ENCODE measurements at places on chromosomes 3 and 15.

DNA sequence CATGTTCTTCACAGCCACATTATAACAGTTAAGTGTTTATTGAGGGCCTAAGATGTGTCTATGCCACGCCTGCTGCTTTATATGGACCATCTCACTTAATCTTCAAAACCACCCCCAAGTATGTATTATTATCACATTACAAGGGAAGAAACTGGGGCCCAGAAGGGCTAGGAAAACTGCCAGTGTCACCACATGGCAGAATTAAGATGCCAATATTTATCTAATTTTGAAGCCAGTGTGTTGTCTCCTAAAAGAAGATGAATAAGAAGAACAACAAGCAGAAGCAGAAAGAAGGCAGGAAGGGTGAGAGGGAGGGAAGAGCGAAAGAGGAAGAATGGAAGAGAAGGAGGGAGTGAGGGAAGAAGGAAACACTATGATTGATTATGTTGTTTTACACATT is 491.3 kb upstream of the IL12A start:
- no peak for DNase-seq

- no peak for DNase-seq
Observed at GRCh38 chr3:17162116-17162515, 277.4 kb downstream of the PLCL2 start.

DNA sequence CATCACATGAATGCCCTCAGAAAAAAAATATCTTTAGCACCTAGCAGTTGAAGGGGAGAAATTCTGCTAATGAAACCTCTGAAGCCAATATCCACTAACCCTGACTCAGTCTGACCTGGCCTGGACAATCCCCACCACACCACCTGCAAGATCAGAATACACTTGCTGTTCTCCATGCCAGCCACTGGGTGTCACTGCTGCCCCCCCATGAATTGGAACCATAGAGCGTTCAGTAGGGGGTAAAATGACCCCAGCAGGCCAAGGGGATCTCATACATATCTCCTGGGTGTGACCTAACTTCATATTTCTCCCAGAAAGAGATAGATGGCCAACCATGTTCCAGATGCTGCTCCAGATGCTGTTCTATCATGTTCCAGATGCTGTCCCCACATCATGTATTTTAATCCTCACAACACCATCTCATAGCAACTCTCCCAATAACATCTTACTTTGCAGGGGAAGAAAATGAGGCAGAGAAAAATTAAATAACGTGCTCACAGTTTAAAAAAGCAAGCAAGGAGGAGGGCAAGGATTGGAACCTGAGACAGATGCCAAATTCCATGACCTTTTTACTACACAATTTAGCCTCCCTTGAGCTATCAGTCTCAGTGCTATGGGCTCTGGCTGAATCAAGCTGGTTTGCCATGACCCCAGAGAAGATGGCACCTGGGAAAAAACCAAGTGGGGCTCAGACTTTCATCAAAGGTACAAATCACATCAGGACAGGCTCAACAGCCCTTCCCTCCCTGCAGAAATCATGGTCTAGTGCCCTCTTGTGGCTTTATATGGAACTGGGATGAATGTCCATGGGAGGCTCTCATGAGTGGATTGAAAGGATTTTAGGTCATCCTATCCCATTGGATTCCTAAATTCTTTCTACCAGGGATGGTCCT is 12.4 kb downstream of the NTRK3 start:
- no peak for DNase-seq

- no peak for DNase-seq
Observed at GRCh38 chr3:126121632-126122031, 37.7 kb upstream of the SLC41A3 start.

GRCh38 chr3:141782386-141782932 is 19.3 kb downstream of the GRK7 start:
- DNase-seq = no peak

DNA sequence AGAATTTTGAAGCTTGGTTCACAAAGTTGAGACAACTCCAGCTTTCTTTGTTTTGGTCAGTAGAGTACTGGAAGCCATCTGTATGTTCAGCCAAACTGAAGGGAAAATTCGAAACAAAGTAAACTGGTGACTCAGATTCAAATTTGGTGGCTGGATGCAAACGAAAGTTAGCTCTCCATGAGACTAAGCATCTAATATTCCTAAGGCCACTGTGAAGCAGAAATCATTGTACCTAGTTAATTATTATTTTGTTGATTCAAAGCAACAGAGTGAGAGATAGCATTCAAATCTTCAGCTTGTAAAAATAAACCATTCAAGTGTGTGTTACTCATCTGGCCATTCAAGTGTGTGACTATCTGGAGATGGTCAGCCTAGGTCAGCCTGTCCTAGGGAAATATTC is 42.1 kb downstream of the NR2F2 start:
- no peak for DNase-seq

DNA sequence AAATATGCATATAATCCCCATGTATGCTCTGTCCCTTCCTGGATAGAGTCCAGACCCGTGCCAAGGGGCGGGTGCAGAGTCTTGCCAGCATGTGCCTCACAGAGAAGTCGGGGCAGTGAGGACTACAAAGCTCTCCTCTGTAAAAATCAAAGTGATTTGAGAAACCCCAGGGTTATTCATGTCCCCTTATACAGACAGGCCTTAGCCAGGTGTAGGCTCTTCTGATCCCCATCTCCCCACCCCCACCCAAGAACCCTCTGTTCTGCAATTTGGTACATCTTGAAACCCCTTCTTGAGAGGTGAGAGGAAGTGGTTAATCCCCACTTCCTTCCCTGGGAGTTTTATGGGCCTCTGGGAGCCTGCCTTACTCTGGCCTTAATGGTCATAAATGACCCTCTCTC is 24.7 kb downstream of the TRIM71 start:
- DNase-seq = no peak

DNA sequence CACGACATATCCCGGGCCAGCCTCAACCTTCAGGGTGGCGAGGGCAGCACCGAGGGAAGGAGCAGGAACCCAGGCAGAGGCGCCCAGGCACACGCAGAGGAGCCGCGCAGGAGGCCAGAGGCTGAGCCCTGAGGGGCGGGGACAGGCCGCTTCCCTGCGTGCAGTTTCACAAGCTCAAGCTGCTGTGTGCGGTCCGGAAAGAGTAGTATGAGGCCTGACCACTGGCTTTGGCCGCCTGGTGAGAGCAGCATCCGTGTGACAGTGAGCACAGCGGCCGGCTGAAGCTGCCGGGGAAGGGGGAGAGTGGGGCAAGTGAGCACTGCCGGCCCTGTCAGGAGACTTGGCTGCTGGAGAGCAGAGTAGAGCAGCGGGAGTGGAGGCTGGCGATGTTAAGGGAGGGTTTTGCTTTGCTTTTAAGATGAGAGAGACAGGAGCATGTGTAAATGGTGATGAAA is 8.7 kb downstream of the ZDHHC19 start:
- no peak for DNase-seq

- no peak for DNase-seq
Observed at GRCh38 chr3:184460276-184460675, 80.4 kb downstream of the CHRD start.

DNA sequence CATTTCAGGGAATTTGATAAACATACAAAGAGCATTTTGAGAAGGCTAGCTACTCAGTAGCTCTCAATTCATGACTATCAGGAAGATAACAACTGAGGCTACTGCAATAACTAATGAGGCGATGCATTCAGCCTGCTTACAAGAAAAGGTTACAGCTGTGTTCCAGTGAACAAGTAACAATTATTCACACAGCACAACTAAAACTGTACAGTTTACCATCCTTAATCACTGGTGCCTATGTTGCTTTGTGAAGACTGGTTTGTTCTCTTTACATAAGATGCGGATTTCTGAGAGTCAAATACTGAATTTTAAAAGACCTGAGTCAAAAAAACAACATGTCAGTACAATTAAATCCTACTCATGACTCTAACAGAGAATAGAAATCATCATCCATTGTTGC is 526.3 kb downstream of the OTOL1 start:
- DNase-seq = no peak

- DNase-seq = no peak
Observed at GRCh38 chr3:45152307-45152706, 6.1 kb upstream of the CDCP1 start.

- DNase-seq = no peak
Observed at GRCh38 chr3:132135628-132136333, 101.0 kb upstream of the CPNE4 start.

DNA sequence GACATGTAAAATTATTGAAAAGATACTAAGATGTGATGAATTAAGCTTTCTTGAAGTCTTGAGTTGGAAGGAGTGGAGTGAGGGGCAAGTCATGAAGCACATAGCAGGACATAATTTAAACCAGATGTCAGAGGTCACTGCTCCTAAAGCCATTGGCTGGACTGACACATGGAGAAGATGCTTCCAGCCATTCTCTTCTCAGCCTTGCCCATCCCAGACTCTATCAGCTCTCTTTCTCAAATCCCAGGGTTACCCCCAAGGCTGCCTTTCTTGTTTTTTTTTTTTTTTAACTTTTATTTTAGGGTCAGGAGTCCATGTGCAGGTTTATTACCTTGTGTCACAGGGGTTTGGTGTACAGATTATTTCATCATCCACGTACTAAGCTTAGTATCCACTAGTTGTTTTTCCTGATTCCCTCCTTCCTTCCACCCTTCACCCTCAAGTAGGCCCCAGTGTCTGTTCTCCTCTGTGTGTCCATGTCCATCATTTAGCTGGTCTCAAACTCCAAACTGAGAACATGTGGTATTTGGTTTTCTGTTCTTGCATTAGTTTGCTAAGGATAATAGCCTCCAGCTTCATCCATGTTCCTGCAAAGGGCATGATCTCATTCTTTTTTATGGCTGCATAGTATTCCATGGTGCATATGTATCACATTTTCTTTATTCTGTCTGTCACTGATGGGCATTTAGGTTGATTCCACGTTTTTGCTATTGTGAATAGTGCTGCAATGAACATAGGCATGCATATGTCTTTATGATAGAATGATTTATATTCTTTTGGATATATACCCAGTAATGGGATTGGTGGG is 18.9 kb downstream of the XIRP1 start:
- DNase-seq = no peak

GRCh38 chr3:59450437-59450836 is 400.6 kb upstream of the CFAP20DC start:
- DNase-seq = no peak

DNA sequence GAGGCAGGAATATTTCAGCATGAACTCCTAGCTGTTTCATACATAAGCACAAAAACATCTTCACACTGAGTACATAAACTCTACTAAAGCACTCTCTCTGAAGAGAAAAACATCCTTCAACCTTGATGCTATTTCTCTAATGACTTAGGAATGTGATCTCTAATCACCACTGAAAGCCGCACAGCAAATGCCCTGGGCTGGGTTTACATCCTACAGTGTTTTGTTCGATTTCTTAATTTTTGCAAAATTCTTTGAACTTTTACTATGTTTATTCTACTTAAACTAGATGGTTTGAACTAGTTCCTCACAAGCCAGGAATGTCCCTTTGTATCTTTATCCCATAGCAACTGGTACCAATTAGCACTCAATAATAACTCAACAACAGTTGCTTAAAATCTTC is 130.9 kb upstream of the ABI3BP start:
- no peak for DNase-seq

GRCh38 chr3:5330152-5330810 is 142.8 kb downstream of the EDEM1 start:
- peak; percentile 14 for DNase-seq

GRCh38 chr3:66378256-66378655 is 122.6 kb downstream of the LRIG1 start:
- DNase-seq = peak; percentile 19

DNA sequence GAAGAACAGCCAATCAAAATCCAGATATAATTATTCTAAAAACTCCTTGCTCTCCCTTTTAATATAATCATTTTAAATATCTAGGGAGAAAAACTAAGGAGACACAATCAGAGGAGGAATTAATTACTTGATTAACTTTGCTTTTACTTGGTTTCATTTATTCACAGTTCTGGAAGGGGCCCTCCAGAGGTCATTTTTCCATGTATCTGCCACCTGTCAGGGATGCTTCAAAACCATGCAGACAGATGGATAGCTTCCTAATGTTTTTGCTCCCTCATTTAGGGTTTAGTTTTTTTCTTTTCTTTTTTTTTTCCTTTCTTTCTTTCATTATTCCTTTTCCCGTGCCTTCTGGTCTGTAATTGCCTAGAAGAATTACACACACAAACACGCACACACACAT is 438.1 kb upstream of the ARPP21 start:
- DNase-seq = no peak

DNA sequence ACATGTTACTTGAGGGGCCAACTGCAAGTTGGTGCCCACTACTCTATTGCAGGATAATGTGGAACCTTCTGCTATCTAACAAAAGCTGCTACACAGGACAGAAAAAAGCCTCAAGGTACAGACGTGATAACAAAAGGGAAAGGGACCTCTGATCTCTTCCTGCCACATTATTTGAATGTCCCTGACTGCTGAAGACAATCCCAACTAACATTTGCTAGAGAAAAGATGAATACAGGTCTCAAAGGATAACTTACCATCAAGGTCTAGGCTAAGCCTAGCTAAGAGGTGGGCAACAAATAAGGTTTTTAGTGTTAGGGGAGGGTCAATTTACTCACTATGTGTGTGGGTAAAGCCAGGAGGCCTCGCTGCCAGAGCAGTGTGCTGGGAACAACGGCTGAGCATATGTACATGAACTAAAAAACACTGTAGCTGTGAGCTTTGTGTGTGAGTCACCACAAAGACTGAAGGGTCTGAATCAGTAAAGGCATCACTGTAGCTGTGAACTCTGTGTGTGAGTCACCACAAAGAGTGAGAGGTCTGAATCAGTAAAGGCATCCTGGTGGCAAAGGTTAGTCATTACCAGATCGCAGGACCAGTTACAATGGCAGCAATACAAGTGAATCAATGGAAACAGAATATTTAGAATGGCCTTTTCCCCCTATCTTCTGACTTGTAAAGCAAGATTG is 111.7 kb downstream of the LMLN start:
- peak; percentile 42 for DNase-seq

- DNase-seq = no peak
Observed at GRCh38 chr15:57109005-57109404, 190.6 kb downstream of the TCF12 start.

GRCh38 chr3:113287111-113287802 is 75.9 kb downstream of the BOC start:
- DNase-seq = no peak

- DNase-seq = no peak
Observed at GRCh38 chr3:148990236-148990635, 1.1 kb upstream of the GYG1 start.

- DNase-seq = peak; percentile 70
Observed at GRCh38 chr3:100710261-100710968, 1.1 kb downstream of the TFG start.

- DNase-seq = no peak
Observed at GRCh38 chr3:123110976-123111615, 44.3 kb downstream of the PDIA5 start.
